ENCODE measurements at places on chromosomes 1 and 21.

GRCh38 chr1:37922767-37923550, 23.9 kb downstream of the INPP5B start:
- DNase-seq, result peak; percentile 99

DNA sequence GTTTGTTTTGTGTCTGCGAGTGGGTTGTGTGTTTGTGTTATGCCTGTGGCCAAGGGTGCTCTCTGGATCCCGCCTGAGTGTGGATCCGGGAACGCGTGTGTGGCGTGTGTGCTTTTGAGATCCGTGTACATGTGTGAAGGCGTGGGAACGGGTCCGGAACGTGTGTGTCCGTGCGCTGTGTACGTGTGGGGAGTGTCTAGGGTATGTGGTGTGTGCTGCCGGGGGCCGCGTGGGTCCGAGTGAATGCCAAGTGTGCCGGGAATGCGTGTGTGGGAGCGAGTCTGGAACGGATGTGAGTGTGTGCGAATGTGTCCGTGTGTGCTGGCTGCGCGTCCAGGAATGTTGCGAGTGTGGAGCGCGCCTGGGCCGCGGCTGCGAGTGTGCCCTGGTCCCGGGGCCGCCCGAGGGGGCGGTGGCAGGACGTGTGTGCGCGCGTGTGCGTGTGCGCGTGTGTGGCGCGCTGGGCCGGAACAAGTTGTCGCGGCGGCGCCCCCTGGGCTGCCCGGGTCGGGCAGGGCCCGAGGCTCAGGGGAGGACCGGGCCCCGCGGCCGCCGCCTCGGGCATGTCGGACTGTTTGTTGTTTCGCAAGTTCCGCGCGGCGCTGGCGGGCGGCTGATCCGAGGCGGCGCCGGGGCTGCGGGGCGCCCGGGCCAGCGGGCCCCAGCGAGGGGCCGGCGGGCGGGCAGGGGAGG, 953 bp downstream of the PTPRU start:
- DNase-seq, result peak; percentile 45

GRCh38 chr1:238895911-238896310, 490.5 kb upstream of the CHRM3 start:
- DNase-seq, result no peak

DNA sequence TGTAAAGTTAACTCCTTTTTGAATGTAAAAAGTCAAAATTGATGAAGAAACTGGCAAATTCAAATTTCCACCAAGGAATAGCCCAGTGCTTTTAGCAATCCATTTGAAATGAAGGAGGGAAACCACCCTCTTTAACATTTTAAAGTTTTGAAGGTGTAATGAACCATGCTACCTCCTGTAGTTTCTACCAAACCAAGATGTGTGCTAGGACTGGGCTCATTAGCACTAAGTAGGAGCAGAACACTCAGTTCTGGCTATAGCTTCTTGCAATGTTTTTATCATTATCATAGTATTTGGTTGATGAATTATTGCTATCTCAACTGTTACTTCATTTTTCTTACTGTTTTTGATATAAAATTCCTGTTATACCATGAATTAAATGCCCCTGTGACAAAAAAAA, 319.2 kb upstream of the ZRANB2 start:
- DNase-seq, result no peak

GRCh38 chr1:91311672-91312071, 93.0 kb downstream of the HFM1 start:
- DNase-seq, result no peak

- peak; percentile 47 for DNase-seq
Observed at GRCh38 chr1:92968138-92969032, 7.1 kb upstream of the DIPK1A start.

- DNase-seq, result no peak
Observed at GRCh38 chr1:230849451-230850224, 18.7 kb downstream of the C1orf198 start.

DNA sequence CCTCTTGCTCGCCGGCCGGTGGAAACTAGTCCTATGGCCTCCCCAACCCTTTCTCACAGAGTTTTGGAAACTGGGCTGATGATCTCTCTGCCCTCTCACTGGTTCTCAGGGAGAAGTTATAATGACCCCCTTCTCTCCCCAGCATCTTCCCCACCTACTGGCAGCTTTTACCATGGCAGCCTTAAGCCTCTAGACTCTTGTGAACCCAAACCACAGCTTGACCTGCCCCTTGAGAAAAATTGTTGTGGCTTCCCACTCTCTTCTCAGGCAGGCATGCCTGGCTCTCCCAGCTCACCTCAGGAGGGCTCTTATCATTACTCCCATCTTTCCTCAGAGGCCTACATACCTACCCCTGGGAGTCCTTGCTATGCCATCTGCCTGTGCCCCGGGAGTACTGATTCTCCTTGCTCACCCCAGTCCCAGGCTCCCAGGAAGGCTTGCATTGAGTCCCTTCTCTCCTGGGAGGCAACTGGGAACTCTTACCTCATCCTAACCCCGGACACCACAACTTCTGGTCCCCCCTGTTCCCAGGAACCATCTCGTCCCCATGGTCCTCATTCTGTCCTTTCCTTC, 1.6 kb downstream of the NSUN4 start:
- peak; percentile 75 for DNase-seq

DNA sequence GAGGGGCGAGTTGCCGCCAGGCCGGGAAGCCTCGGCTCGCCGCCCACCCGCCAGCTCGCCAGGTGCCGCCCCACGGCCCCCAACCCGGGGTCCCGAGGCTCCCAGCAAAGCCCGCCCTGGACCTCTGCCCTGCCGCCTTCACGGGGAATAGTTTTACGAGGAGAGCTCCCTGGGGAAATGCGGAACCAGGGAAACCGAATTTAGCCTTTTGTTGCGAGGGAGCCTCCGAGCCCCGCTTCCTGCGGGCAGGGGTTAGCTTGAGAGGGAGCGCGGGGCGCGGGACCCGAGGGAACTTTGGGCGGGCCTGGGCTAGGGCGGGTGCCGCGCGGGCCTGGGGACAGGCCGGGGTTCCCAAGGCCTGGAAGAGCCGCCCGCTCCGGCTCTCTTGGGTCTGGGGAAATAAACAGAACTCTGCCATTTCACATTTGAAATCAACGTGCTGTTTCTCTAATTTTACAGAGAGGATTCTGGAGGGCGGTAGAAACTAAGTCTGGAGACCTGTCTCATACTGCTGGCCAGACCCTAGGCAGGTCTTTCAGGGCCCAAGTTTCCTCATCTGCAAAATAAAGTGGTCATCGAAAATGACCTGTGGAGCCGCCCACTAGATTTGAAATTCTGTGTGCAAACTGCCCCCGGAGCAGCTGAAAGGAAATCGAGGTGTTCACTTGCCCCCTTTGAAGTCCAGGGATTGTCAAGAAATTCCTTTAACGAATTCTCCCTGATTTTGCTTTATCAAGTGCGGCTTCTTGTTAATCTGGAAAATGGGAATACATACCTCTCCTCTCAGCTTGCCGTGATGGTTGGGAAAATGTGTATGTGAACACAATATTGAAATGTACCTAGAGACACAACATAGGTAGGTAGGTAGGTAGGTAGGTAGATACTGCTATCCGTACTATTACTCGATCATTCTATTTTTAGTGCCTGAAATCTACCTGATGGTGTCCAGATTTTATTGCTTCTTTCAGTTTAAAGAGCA, 749 bp upstream of the GLUL start:
- DNase-seq, result peak; percentile 74

DNA sequence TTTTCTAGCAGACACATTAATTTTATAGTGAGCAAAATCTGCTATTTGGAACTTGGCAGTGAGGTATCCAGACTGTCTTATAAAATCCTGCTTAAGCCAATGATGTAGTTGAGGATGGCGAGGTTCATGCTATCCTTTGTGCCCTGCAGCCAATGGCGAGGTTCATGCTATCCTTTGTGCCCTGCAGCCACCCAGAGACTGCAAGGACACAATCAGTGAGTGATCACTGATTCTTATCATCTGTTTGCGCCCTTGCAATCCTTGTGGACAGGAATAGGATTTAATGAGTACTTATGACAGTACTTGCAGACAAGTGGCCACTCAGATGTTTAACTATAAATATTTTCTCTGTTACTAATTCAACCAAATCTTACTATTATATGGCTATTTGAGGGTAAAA, 112.6 kb downstream of the EIF4G3 start:
- no peak for DNase-seq

- no peak for DNase-seq
Observed at GRCh38 chr1:26857473-26858060, 5.4 kb upstream of the SFN start.

GRCh38 chr21:25790878-25791204, 56.1 kb downstream of the GABPA start:
- DNase-seq, result no peak

GRCh38 chr21:20701235-20701634, 297.0 kb upstream of the NCAM2 start:
- no peak for DNase-seq

DNA sequence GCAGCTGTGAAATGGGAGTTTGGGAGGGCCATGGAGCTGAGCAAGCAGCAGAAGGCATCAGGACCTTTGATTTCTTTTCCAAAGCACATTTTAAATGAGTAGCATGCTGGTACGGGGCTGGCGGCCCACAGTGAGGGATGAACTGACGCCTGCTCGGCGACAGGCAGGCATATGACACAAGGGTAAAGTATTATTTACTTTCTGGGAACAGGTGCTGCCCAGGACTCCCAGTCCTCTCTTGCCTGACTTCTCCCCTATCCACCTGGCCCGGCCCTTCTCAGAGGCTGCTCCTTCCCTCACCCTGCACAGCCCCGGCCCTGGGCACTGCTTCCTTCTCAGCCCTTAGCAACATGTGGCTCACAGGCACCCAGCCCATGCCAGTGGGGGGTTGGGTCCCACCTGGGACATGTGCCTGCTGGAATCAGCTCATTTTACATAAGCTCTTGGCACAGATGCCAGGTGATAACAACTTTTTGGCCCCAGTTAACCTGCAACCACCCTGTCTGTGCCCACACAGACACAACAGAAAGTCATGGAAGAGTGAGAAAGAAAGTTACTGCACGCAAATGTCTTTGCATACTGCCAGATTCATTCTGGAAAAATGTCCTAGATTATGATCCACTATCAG, 112.3 kb upstream of the GADD45A start:
- no peak for DNase-seq

- no peak for DNase-seq
Observed at GRCh38 chr1:225182716-225183115, 245.1 kb downstream of the LBR start.

GRCh38 chr1:235207209-235207565, 46.1 kb upstream of the RBM34 start:
- peak; percentile 75 for DNase-seq

DNA sequence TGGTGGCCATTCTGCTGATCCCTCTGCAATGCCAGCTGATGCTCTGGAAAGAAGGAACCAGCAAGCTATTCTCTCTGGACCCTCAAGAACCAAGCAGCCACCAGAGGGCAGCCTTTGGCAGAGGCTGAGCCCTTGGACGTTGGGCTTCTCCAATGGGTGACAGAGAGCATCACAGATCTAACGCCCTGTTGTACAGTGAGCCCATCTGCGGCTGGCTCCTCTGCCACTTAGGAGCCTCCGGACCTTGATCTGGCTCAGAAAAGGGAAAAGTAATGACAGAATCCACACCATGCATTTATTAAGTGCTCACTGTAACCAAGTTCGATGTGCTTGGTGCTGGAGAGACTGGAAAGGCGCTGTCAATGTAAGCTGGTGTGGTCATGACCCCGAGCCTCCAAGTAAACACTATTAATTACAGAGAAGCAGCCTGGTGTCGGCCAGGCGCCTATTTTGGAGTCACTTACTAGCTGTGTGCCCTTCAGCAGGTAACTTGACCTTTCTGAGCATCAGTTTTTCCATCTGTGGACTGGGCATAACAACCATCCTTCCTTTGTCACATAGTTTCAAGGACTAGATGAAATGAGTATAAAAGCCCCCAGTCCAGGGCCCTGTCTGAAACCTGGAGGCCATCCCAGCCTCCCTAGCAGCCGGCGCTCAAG, 34.9 kb downstream of the ECE1 start:
- peak; percentile 95 for DNase-seq

DNA sequence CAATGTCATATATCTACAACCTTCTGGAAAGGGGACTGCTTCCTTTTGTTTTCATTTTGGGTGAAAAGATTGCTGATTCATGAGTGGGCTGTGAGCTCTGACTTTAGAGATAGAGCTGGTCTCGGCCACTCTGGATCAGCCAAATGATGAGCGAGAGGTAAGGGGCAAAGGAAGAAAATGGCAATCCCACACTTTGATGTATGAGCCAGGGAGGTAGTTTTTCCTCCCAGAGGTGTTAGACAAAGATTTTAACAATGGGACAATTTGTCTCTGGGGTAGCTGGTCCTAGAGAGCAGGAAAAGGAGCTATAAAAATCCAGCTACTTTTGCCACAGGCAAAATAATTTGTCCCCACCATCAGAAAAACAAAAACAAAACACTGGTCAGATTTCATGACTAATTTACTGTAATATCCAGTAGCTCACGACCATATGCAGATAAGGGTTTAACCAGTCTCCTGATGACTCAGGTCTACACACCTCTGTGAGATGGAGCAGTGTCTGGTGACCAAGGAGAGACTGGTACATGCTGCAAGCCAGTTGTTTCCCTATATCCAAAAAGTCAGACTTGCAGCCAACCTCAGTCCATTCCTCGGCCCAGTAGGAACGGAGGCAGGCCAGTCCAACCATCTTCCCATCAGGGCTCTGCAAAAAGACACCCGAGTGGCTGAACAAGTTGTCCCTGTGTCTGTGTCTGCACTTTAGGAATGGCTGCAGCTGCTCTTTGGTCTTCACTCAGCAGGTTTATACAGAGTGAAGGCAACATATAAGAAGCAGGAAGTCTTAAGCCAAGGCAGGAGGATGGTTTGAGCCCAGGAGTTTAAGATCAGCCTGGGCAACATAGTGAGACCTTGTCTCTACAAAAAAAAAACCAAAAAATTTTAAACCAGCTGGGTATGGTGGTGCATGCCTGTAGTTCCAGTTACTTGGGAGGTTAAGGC, 29.2 kb downstream of the DNASE2B start:
- DNase-seq, result no peak

GRCh38 chr21:37575580-37575979, 209.0 kb downstream of the DYRK1A start:
- DNase-seq, result no peak
